ENCODE measurements at places on chromosomes 3 and 15.

DNA sequence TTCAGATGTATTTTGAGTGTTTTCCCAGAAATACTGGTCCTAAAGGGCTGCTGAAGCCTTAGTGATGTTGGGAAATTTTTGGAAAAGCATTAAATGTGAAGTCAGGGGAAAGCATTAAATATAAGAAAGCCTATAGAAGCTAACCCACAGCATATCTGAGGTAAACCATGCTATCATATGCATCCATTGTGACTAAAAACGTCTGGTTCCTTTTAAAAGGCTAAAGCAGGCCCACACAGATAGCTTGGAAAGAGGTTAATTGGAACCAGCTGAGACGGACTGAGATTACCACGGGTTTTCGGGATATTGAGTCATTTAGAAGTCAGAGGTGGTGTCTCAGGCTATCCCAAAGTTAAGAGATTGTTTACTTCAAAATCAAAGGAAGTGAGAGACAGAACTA, 78.2 kb downstream of the CYP19A1 start:
- DNase-seq, result no peak

GRCh38 chr3:186307594-186308221, 54.3 kb downstream of the DGKG start:
- DNase-seq, result no peak

GRCh38 chr15:43056696-43057095, 49.1 kb downstream of the UBR1 start:
- DNase-seq, result no peak

DNA sequence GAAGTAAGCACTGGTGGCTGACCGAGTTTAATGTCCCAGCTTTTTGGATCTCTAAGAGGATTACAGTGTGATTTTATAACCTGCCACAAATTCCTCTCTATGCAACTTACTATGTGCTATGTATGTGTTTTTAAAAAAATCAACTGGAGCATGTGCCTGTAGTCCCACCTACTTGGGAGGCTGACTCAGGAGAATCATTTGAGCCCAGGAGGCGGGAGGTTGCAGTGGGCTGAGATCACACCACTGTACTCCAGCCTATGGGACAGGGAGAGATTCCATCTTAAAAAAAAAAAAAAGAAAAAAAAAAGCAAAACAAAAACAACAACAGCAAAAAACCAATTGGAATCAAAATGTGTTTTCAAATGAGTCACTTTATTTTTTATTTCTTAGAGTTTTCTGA, 29.6 kb downstream of the DUT start:
- DNase-seq, result no peak

DNA sequence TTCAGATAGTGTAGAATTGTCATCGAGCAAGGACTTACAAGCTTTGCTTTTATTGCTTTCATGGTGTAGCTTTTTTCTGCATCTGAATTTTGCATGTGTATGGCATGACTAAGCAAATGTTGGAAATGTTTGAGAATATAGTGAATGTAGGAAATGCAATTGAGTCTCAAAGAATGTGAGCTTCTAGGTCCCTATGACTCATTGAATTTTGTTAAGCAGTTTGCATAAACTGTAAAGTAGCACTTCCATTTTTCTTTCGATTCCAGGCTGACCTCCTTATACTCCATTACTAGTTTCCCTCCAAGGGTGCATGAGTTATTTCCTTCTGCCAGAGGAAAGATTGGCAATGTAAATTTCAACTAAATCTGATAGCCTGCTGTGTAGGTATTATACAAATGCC, 619.2 kb downstream of the DIPK2A start:
- no peak for DNase-seq

DNA sequence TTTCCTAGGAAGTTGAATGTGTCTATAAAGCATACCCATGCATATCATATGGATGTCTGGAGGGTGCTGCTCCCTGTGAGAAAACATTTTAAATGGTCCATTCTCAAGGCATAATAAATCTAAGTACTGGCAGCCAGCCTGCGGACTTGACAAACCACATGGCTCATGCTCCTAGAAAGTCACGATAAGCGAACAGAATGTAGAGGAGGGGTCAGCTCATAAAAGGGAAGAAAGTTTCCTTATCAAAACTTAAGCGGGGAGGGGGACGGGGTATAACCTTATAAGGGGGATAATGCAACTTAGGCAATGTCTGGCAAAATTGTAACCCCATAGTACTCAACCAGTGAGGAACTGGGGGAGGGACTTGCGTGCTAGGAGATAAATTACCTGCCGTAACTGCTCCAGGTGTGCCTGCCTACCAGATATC, 159.8 kb upstream of the LMCD1 start:
- DNase-seq, result no peak

GRCh38 chr15:66729331-66729951, 27.4 kb downstream of the SMAD6 start:
- no peak for DNase-seq

- DNase-seq, result no peak
Measured at GRCh38 chr3:48511551-48511950, 7.6 kb upstream of the SHISA5 start.

- no peak for DNase-seq
Measured at GRCh38 chr15:101406526-101407195, 82.8 kb downstream of the PCSK6 start.

- DNase-seq, result no peak
Measured at GRCh38 chr3:47408839-47409229, 28.0 kb downstream of the PTPN23 start.

DNA sequence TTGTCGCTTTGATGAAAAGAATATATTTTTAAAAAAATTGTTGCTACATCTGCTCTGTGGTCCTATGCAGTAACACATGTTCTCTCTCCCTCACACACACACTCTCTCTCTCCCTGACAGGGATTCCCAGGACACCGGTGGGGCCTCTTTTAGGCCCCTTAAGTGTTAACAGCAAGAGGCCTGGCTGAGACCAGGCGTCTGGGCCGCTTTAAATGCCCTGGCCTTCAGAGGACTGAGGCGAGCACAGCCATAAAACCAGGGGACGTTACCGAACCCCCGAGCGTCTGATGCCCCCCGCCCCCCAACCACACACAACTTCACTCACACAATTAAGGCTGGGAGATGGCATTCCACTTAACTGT, 1.7 kb downstream of the BNC1 start:
- DNase-seq, result no peak

DNA sequence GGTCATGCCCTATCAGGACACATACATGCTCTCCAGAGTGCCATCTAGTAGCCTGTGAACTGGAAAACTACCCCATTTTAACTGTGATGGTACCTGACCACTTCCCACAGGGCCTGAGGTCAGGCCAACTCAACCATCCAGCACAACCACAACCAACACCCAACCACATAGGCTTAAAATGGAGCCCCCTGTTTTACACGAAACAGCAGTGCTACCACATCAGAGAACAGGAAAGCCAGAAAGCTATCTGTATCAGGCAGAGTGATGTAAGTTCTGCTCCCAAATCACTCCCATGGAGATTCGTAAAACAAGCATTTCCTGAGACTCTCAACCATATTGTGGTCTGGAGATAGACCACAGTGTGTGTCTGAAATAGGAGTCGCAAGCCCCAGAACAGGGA, 1017.3 kb upstream of the EPHA6 start:
- DNase-seq, result no peak

DNA sequence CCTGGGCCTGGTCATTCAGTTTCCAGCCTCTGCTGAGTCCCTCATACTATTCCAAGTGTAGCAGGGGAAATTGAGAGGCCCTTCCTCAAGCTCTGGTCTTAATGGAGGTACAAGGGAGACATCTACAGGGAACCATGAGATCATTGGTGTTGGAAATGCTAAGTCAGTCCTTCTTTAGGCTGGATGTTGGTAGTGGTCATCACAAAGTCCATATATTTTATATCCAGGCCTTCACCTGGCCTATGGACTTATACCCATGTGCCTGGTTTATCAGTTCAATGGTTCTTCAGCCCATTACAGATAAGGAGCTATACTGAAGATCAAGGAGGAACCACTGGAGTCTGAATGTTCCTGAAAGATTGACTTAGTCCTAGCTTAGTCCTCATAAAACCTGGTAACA, 135.0 kb downstream of the STAG1 start:
- no peak for DNase-seq

DNA sequence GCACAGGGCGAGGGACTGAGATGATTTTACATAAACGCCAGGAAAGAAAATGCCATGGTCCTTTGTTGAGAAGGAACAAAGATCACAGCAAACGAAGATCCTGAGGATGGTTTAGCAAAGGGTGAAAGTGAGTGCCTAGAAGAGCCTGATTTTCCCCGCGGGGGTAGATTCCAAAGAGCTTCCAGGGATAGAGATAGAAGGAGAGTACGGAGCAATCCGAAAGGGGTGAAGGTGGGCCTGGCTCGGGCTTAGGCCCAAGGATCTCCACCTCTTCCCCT, 977 bp downstream of the CDC25A start:
- DNase-seq, result no peak

DNA sequence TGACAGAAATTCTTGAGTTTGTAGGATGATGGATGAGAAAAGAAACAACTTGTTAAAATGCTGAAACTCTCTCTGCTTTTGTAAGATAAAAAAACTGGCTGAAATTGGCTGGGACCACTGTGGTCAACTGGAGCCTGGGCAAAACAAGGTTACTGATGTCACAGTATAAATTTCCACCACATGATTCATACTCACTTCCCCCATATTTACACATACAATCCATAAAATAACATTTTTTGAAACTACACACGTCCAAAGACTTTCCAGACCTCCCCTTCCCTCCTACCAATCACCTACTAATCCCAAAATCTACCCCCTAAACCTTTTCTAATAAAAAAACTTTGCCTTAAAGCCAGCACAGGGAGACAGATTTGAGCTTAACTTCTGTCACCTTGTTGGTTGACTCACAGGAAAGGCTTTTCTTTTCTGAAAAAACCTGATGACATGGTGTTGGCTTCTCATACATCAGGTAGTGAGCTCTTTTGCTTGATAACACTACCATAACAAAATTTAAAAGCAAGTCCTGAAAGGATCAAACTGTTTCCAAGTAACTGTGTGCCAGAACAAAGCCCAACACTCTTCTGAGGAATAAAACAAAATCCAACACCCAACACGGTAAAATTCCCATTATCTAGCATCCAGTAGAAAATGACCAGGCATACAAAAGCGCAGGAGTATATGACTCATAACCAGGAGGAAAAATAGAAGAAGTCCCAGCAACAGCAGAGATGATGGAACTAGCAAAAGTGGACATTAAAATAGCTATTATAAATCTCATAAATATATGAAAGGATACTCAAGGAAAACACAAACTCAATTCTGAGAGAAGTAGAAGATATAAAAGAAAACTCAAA, 87.3 kb upstream of the SNRK start:
- no peak for DNase-seq

GRCh38 chr15:40955930-40956540, 2.8 kb downstream of the CHAC1 start:
- no peak for DNase-seq

DNA sequence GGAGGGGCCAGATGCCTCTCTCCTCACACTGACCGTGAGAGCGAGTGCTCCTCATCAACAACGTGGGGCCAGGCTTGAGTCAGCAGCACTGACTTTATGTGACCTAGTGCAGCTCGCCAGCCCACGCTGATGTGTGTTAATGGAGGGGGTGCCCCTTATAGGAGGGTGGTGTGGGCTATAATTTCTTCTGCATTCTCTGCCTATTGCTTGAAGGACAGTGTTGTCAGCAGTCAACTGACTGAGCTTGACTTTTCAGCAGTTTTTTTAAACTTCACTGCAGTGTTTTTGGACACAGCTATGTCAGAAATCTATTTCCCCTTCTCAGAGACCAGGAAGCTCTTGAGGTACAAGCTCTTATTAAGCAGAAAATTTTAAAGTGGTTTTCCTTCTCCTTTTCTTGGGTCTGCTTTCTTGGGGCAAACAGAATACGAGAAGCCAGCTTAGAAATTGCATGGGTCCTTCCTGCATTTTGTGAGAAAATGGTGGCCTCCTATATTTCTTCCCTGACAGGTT, 304.8 kb upstream of the CTDSPL start:
- no peak for DNase-seq

GRCh38 chr3:64870876-64871646, 183.3 kb upstream of the ADAMTS9 start:
- DNase-seq, result no peak

DNA sequence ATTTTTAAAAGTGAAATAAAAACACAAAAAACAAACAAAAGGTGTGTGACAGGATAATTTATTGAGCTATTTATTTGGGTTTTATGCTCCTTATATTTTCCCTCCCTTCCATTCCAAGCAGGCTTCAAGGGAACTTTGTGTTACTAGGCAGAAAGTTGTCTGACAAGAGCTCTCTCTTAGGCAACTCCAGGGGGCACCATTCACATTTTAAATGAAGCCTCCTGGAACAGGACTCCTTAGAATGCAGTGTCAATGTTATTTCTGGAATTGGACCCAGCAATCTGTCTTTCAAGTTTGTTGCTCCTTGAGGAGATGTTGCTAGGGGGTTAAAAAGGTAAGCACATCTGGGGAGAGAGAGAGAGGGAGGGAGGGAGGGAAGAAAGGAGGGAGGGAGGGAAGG, 5.4 kb upstream of the RFX7 start:
- DNase-seq, result no peak

GRCh38 chr15:96361309-96362010, 31.0 kb downstream of the NR2F2 start:
- DNase-seq, result no peak

- DNase-seq, result no peak
Measured at GRCh38 chr15:68601206-68602197, 22.7 kb downstream of the CORO2B start.

DNA sequence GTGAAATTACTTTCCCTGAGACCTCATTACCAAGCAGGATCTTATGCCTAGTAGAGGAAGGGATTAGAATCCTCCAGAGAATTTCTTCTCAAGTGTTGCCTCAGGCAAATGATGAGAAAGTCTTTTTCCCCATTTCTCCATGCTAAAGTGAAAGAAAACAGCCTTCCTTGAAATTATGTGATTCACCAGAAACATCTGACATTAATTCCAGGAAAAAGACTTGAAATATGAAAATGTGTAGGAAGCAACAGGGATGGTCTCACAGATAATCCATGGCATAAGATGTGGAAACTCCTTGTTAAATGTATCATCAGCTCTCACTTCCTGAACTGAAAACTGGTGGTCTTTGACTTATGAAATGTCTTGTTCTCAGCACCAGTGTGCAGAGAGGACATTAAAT, 17.9 kb upstream of the ABI3BP start:
- DNase-seq, result no peak

- DNase-seq, result no peak
Measured at GRCh38 chr3:109257269-109257668, 59.0 kb downstream of the DPPA2 start.

- DNase-seq, result no peak
Measured at GRCh38 chr15:65888981-65889380, 19.7 kb downstream of the RAB11A start.

- no peak for DNase-seq
Measured at GRCh38 chr15:92073044-92073785, 219.7 kb downstream of the SLCO3A1 start.

DNA sequence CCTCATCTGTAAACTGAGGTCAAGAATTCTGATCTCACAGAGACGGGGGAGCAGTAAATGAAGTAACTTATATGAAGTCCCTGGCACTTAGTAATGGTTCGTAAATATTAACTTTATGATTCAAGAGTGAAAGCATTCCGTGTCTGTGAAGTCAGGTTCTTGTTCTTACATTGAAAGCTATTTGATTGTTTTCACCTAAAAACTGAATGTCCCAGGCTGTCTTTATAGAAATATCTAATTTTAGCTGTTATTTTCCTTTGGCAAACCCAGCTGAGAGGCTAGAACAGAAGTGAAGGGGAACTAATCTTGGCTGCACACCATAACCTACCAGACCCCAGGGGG, 84.5 kb downstream of the CHSY1 start:
- DNase-seq, result no peak
